ENCODE measurements at places on chromosomes 16 and 17. TPM values are rescaled to one million over a fixed set of nuclear protein-coding genes. Genes with fewer than 3 reads are reported as not detected.

The OTOP2 gene
- not detected for total RNA-seq

The MRC2 gene
- total RNA-seq, result 44.4 TPM

The TEKT5 gene
- not detected for total RNA-seq

The HSD17B1 gene
- total RNA-seq, result 2.5 TPM

The ITGB4 gene
- 57.4 TPM for total RNA-seq

The HS3ST2 gene
- total RNA-seq, result 0.71 TPM

The TMC7 gene
- total RNA-seq, result 0.17 TPM

The CNGB1 gene
- total RNA-seq, result 0.97 TPM

The FA2H gene
- not detected for total RNA-seq

The ABCA10 gene
- 3.0 TPM for total RNA-seq

The CBX2 gene
- 2.8 TPM for total RNA-seq

The HOXB8 gene
- total RNA-seq, result not detected

The WNT3 gene
- 1.3 TPM for total RNA-seq

The CACNA1G gene
- total RNA-seq, result 0.63 TPM

The CDH1 gene
- 0.17 TPM for total RNA-seq

The NATD1 gene
- total RNA-seq, result 23.7 TPM

The TBC1D26 gene
- not detected for total RNA-seq

The COPS3 gene
- total RNA-seq, result 60.1 TPM

DNA sequence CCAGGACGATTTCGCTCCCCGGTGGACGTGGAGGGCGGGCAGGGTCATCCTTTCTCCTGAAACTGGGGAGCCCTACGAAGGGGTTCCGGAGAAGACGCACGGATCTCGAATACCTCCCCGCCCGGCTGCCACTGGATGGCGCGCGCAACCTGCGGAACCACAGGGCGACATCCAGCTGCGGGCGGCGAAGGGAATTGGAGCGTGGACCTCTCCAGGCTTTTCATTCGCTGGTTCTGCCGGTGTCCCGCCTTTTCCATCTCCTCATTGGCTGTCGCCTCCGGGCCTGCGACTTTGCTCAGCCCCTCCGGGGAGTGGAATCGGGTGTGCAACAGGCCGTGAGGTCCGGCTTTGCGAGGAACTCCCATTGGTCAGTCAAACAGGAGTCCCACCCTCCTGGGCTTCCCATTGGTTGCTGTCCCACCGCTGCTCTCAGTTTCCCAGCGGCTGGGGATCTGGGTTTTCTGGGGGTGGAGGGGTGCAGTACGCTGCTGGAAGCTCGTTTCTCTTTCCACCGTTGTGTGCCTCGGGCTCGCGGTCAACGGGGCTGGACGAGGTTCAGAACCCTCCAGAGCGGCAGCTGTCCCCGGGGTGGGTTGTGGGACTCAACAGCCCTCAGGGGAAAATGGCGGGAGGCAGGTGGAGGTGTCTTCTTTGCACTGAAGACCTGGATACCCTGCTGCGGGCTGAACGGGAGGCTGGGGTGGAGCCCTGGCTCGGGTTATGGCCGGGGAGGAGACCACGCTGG, 14.5 kb downstream of the OR1D5 start:
- DNase-seq, result peak; percentile 98

DNA sequence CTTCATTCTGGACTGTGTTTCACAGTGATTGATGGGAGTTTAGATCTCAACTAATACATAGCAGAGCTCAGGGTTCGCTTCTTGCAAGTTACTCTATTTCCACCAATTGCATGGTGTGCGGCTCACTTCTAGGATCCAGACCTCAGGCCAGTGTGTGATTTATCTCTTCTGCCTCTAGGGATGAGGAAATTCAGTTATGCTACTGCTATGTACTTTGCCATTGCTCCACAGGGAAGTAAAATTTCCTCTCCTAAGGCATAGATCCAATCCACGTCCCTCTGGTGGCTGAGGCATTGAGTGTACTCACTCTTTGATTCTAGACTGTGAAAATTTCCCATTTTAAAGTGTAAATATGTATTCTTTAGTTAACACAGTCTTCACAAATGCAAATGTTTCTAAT, 214.1 kb downstream of the HS3ST3B1 start:
- no peak for DNase-seq

- no peak for DNase-seq
Measured at GRCh38 chr16:78909226-78909625, 691.3 kb downstream of the MAF start.

DNA sequence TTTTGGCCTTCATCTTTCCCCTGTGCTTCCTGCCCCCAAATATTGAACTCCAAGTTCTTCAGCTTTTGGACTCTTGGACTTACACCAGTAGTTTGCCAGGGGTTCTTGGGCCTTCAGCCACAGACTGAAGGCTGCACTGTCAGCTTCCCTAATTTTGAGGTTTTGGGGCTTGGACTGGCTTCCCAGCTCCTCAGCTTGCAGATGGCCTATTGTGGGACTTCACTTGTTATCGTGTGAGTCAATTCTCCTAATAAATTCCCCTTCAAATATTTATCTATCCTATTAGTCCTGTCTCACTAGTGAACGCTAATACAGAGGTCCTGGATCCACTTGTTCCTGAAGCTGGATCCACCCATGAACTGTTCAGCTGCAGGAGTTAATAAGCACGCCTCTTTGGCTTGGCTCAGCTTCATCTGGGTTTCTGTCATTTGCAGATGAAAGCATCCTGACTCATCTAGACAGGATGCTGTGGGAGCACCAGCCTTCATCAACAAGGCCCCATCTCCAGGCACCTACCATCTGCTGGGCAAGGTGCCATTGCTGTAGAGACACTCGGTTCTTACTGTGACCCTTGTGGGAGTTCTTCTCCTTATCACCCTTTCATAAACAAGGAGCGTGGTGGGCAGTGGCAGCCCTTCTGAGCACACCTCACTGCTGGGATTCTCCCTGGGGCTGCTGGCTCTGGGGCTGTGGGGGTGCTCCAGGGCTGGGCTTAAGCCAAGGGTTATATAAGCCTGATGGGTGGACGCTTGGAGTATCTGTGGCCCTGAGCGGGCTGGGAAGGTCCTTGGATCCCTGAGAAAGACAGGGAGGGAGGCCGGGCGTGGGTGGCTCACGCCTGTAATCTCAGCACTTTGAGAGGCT, 23.1 kb downstream of the LAT start:
- DNase-seq, result no peak

DNA sequence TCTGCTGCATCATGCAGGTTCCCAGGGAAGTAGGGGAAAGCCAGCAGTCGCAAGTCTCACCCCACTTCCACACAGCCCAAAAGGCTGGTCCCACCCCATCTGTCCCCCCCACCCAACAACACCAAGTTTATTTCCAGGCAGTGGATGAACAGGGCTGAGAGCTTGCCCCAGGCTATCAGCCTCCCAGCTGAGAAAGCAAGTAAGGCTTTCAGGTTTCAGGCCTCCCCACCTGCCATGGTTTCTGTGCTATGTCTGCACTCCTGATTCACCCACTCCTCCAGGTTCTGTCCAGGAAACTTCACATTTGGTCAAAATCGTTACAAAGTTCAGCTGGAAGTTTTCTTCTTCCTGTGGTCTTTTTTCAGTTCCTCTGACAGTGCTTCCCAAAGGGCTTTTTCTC, 97.5 kb upstream of the HS3ST3A1 start:
- DNase-seq, result no peak

GRCh38 chr16:78476615-78477014, 377.2 kb downstream of the WWOX start:
- DNase-seq, result no peak

DNA sequence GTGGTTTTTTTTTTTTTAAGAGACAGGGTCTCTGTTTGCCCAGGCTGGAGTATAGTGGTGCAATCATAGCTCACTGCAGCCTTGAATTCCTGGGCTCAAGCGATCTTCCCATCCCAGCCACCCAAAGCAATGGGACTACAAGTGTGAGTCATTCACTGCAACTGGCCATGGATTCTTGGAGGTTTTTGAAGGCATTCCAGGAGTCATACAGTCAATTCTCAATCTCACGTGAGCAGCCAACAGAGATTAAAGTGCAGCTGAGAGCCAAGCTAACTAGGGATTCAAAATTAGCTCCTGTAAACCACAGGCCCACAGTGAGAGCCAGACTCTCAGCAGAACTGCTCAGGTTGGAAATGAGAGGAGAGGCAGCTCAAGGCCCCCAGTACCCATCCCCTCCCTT, 30.2 kb downstream of the XPO6 start:
- DNase-seq, result no peak

- DNase-seq, result no peak
Measured at GRCh38 chr16:57994778-57995177, 5.7 kb downstream of the ZNF319 start.

- no peak for DNase-seq
Measured at GRCh38 chr16:561957-562938, 2.1 kb downstream of the PRR35 start.

DNA sequence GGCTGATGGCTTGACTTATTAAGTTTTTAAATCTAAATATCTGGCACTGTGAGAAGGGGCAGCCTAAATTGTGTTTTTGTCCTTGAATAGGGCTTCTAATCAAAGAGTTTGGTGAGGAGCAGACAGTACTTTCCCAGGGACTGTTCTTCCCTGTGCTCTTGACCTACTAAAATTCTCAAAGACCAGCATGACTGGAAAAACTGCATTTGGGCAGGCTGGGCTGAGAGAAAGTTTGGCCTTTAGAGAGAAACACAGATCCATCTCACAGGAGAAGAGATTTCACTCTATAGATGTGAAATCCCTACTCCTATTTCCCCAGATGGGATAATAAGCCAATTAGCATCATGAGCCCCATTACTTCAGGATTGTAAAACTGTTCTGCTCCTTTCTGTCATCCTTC, 7.3 kb downstream of the PCTP start:
- no peak for DNase-seq

DNA sequence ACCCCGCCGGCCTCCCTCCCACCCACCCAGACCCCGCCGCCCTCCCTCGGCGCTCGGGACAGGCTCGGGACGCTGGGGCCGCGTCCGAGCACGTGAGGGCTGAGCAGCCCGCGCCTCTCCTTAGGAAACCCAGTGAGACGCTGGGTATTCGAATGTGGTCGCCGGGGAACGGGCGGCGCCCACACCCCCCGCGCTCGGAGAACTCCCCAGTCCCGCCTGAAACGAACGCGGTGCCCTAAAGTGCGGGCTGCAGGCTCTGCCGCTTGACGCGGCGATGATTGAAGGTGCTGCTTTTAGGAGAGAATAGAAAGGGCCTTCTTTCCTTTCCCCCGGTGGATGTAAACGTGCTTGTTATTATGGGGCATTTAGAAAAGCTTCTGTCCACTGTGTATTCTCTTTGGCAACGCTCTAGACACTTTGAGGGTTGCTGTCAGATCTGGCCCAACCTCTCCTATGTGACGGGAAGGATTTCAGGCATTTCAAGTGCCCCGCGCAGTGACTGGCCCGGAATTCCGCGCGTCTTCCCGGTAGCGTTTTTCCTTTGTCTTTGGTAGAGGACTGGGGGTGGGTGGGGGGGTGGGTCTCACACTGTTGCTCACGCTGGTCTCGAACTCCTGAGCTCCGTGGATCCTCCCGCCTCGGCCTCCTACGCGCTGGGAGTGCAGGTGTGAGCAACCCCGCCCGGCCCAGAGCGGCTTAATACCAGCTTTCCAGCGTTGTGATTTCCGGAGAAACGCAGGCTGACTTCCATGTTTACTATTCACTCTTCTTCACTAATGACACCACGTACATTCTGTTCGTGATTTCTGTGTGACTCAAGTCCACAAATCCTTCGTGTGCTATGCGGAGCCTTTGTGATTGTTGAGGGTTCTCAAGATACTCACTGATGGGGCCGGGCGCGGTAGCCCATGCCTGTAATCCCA, 21.8 kb upstream of the FOXK2 start:
- no peak for DNase-seq

- peak; percentile 95 for DNase-seq
Measured at GRCh38 chr17:78383725-78384471, 5.4 kb downstream of the PGS1 start.

GRCh38 chr16:54921206-54921824, 9.3 kb upstream of the IRX5 start:
- DNase-seq, result no peak

- no peak for DNase-seq
Measured at GRCh38 chr17:49817993-49818392, 29.5 kb downstream of the KAT7 start.

GRCh38 chr17:72423718-72424117, 302.9 kb downstream of the SOX9 start:
- DNase-seq, result no peak

GRCh38 chr16:70577256-70577698, 53.7 kb downstream of the SF3B3 start:
- no peak for DNase-seq

GRCh38 chr17:76419576-76420260, 33.2 kb downstream of the UBE2O start:
- DNase-seq, result no peak

DNA sequence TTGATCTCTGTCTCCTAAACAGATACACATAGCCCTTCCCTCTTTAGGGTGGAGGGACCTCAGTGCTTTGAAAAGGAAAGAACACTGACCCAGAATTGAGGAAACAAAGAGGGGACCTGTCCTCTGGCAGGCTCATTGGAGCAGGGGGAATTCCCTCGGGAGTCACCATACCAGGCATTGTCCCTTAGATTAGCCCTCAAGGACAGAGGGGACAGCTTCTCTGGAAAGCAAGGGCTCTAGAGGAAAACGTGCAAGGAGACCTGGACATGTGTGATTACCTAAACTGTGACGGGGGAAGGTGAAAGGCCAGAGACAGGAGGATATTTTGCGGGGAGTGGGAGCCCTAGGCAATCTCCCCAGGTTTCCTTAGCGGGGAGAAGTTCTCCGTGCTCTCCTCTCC, 7.6 kb upstream of the FZD2 start:
- DNase-seq, result no peak

- DNase-seq, result no peak
Measured at GRCh38 chr17:70848785-70849184, 679.5 kb downstream of the KCNJ2 start.

GRCh38 chr16:17944345-17944744, 392.2 kb downstream of the NPIPA8 start:
- no peak for DNase-seq

DNA sequence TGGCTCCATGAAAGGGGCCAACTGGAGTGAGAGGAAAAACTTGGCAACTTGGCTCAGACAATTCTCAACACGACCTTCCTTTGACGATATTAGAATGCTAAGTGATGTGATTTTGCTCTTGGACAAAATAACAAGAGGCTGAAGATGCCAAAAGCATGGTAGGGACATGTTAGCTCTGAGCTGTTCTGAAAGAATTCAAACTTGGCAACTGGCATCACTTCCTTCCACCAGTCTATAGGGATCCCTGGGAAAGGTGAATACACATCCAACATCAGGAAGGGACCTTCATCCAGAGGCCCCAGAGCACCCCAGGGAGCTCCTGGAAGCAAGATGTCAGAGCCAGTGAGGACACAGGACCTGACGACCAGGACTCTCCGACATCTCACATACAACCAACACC, 4.3 kb downstream of the KRT37 start:
- no peak for DNase-seq

- DNase-seq, result no peak
Measured at GRCh38 chr16:47928008-47928407, 227.8 kb downstream of the ABCC12 start.
